Stimulated activated CD4-positive, alpha-beta T cell treated with anti-CD3 and anti-CD28 coated beads, Interleukin-12 subunit alpha, Interleukin-12 subunit beta, amount 100 ng/mL, for 48 hours (primary cell): ENCODE measurements at places on chromosomes 6 and 20.

- no peak for DNase-seq
Measured at GRCh38 chr6:44266347-44266746, 996 bp upstream of the NFKBIE start.

GRCh38 chr6:148611213-148611612 lies 135.6 kb upstream of the UST start:
- no peak for DNase-seq

DNA sequence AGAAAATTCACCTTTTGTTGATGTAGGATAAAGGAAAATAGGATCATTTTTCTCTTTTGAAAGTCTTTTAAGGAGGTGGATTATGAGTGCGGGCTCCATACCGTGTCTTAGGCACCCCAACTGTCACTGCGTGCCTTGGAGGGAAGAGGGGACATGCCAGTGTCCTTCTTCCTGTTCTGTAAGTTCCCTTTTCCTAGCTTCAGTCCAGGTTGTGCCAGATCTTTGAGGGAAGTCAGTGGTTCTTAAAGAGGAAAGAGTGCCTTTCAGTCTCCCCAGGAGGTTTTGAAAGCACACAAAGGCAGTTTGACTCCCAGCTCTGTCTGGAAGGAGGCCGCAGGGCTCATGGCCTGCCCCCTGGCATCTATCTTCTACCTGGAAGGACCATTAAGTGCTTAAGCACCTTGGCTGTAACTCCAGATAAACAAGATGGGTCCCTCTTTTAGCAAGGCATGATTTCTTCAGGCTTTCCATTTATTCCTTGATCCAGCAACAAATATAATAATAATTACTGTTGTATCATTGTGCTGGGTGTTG lies 13.0 kb downstream of the EFCAB8 start:
- DNase-seq: no peak

DNA sequence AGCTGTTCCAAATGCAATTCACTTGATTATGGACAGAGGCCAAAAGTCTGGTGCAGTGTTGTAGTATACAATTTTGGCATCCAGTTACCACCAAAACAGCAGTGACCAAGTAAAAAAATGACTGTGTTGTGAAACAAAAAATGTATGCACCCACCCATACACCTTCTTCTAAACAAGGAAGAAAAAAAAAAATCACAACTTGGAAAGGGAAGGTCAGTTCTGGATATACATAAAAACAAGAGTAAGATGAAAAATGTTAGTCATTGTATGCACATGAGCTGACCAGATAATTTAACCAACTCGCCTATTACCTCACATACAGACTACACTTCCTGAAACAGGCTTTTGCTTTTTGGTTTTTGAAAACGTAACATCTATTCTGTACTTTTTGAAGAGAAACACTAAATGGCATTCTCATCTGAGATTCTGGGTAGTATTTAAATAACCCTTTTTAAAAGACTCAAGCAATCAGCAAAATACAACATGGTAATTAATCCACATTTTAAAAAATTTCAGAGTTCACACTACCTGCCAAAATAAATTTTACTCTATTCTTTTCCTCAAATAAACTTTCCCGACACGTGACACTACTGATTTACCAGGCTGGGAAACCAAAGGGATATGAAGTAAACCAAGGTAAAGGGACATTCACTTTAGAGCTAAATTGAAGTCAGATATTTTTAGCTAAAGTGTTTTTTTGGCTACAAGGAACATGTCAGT lies 141.6 kb upstream of the SHLD1 start:
- DNase-seq: no peak

GRCh38 chr6:168280020-168280898 lies 39.3 kb downstream of the DACT2 start:
- no peak for DNase-seq

- DNase-seq: no peak
Measured at GRCh38 chr20:59583428-59584277, 20.7 kb upstream of the PHACTR3 start.

DNA sequence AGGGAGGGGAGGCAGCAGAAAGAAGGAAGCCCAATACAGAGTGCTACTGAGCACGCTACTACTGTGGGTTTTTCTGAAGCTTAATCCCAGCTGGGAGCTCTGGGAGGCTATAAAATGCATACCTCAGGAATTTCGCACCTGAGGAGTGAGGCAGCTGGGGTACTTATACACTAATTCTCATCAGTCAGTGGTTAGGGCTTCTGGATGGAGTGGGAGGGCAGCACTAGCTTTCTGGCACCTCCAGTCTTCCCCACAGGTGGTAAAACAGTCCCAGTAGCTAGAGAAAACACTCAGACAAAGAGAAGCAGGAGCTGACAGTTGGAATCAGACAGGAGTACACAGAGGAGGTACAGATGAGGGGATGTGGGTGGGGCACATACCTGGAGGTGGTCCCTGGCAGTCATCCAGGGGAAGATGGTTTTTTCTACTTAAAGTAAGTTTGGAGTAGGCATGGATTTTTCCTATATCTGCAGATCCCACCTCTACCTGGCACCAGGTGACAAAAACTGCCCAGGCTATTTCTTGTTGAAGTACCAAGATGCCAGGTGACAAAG lies 37.8 kb downstream of the CPXM1 start:
- no peak for DNase-seq

DNA sequence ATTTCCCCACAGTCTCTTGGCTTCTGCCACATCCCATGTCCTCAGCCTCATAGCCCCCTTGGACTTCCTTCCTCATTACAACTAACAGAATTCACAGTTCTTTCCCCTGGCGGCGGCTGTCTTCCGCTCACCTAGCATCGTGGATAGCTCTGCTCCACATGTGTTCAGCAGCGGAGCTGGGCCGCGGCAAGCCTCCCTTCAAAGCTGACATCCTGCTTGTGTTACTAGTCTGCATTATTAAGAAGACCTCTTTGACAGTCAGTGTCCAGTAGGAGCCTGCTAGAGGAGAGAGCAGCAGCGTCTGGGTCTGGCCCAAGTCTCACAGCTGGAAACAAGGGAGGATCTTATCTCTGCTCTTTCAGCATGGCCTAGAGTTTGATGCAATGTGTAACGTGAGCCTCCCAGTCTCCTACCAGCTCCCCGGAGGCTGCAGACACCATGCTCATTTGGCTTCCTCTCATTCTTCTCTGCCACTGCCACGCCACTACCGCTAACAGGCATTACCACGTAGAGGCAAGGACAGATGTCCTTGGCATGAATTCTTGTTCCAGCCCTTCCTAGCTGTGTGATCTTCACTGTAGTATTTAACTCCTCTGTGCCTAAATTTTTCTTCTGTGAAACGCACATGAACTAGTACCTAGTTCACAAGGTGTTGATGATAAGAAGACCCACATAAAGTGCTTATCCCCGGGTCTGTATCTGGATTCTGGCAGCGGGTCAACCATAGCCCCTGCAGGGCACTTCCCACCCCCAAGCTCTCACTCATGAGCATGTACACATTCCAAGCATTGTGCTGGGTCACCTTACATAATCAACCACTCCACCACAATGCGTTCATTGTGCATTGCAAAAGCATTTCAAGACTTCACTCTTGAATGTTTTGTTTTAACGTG lies 107.1 kb upstream of the BACH2 start:
- no peak for DNase-seq

- no peak for DNase-seq
Measured at GRCh38 chr6:142045380-142046278, 87.1 kb upstream of the GJE1 start.

DNA sequence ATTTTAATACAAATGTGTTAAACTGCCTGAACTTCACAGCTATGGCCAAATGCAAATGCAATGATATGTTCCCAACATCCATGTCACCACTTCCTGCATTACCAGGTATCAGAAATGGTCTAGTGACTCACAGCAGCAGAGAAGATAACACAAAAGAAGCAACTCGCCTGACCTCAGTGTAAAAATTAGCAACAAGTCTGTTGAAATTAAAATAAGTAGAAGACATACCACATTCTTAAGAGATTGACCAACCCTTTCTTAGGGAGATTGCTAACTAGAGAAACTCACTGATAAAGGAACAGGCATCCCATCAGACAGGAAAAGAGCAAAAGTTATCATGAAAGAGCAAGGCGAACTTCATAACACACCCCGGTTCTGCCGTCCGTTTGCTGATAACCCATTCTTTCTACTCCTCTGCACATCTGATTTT lies 45.1 kb downstream of the RNASET2 start:
- DNase-seq: no peak

GRCh38 chr6:130494729-130495128 lies 128.9 kb downstream of the TMEM200A start:
- DNase-seq: no peak

- no peak for DNase-seq
Measured at GRCh38 chr6:166496460-166496859, 90.0 kb downstream of the RAMACL start.

DNA sequence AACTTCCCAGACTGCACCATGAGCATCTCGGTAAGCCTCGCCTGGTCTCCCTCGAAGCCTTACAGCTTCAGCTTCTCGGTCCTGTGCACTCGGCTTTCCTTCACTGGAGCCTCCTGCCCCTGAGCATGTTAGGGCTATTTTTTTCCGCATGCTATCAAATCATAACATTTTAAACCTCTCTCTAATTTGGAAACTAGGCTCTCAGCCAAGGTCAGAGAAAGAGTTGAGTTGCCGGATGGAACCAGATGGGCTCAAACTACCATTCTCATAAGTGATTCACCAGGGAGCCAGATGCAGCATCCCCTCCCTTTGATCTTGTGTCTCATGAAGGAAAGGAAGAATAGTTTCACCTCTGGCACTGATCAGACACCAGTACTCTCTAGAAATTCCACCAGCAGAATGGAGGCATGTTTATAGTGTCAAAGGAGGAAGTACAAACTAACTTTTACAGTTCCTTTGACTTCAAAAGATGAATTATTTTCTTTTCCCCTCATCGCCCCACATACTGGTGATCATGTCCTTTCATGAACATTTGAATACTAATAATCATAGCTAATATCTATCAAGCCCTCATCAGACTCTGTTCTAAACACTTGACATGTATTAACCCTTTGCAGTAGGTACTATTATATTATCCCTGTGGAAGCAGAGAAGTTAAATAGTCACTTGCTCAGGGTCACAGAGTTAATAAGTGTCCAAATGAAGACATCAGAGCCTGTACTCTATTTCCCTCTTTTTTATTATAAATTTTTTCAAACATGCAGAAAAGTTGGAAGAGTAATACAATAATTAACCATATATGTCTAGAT lies 46.7 kb downstream of the MAP1LC3A start:
- DNase-seq: no peak

DNA sequence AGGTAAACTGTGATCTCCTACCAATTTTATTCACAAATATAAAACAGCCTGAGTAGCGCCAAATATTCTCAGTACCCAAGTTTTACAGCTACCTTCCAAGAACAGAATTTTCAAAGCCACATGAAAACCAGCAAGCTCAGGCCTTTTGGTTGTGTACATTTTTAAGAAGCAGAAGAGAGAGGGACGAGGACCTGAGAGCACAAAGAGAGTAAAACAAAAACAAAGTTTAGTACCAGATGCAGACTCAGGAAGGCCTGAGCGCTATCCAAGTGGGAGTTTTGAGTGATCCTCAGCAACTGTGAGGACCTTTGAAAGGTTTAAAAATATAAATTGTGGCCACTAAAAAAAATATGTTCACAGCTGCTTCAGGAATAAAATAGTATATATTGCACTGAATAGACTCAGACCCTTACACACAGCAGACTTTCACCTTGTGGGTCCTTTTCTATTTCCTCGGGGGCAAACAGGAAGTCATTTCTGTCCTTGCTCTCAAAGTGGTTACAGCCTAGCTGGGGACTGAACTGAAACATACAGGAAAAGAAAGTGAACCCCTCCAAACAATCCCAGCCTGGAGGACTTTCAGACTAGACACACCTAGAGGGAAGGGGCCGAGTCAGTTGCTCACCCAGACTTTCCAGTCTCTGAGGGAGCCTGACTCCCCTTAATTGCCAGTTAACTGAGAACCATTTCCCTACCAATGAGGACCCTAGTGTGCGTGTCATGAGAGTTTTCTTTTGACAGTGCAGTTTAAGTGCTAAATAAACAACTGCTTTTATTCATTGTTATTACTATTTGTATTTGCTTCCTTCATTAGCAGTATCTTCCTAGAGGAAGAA lies 48.5 kb upstream of the NT5E start:
- no peak for DNase-seq

GRCh38 chr6:55604021-55604420 lies 25.0 kb upstream of the HMGCLL1 start:
- no peak for DNase-seq

- DNase-seq: no peak
Measured at GRCh38 chr6:104527761-104528415, 331.8 kb downstream of the HACE1 start.

- DNase-seq: no peak
Measured at GRCh38 chr6:56505512-56506260, 137.0 kb downstream of the DST start.

DNA sequence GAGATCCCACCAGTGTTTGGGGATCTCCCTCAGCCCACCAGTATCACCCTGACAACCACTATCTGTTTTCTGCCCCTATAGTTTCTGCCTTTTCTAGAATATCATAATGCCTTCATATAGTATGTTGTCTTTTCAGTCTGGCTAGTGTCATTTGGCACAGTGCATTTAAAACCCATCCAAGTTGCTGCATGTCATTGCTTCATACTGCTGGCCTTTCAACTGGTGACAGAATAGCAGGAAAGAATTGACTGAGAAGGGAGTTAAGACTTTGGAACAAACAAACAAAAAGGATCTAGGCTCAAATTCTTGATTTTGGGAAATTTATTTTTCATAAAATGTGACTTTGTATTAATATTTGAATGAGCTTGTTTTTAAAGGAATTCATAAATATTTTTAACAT lies 4.5 kb downstream of the LMBRD1 start:
- no peak for DNase-seq

DNA sequence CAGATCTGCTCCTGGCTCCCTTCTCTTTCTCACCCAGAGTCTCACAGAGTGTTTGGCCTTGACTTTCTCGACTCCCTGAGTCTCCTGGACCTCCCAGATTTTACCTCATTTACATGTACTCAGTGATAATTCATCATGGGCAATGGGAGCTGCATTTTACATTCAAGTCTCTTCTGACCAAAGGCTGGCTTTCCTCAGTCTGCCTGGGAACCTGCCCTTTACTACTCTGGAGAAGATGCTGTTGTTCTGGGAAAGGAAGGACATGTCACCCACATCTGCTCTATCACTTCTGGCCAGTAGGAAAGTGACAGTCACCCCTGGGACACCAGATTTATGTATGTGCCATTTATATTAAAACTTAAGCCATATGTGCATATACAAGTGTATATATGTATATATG lies 7.4 kb downstream of the LRRN4 start:
- no peak for DNase-seq

- DNase-seq: no peak
Measured at GRCh38 chr6:131721161-131721560, 10.3 kb upstream of the CTAGE9 start.

- no peak for DNase-seq
Measured at GRCh38 chr20:61682996-61683681, 382.5 kb downstream of the TAF4 start.

- no peak for DNase-seq
Measured at GRCh38 chr6:40963019-40963418, 76.0 kb downstream of the UNC5CL start.
